ENCODE measurements at places on chromosomes 5 and 9. TPM values are rescaled to one million over a fixed set of nuclear protein-coding genes. Genes with fewer than 3 reads are reported as not detected.
A peak's percentile ranks its signal among the peaks of the same experiment; 100 is the strongest.

Gene ADAMTS2
- 35.4 TPM for total RNA-seq

Gene PTGDS
- total RNA-seq: not detected

- H3K4me3 ChIP-seq: no peak overlapping the region
- H3K4me1 ChIP-seq: peaks cover 2% of the 10 kb centered on the region
These were observed 266.2 kb downstream of the NSG2 start for GRCh38 chr5:174311531-174312269.

- peak overlapping the region; percentile 97 for H3K4me3 ChIP-seq
- no peak for DNase-seq
- H3K27ac ChIP-seq: peak overlapping the region; percentile 96
- H3K4me1 ChIP-seq: peaks cover 66% of the 10 kb centered on the region
- peaks cover 1% of the 10 kb centered on the region for H3K27me3 ChIP-seq
- H3K36me3 ChIP-seq: peaks cover 45% of the 10 kb centered on the region
These were observed 2.9 kb upstream of the NXNL2 start for GRCh38 chr9:88531920-88532698.

- peaks cover 9% of the 10 kb centered on the region for H3K27me3 ChIP-seq
- DNase-seq: no peak
- no peaks in the 10 kb centered on the region for H3K4me1 ChIP-seq
- H3K36me3 ChIP-seq: no peaks in the 10 kb centered on the region
- no peak overlapping the region for H3K27ac ChIP-seq
These were observed 39.2 kb upstream of the PTPN3 start for GRCh38 chr9:109537288-109537687.

- DNase-seq: no peak
- no peak overlapping the region for H3K4me3 ChIP-seq
- no peaks in the 10 kb centered on the region for H3K27me3 ChIP-seq
- H3K36me3 ChIP-seq: 0 out of 2 replicates have a peak, but pooled peaks cover 4% of the 10 kb centered on the region
These were observed 77.5 kb downstream of the CERT1 start for GRCh38 chr5:75433814-75434506.
